ENCODE measurements at places on chromosomes 12 and 14.

GRCh38 chr12:65536351-65536750 lies 257.9 kb downstream of the MSRB3 start:
- no peak for DNase-seq

GRCh38 chr12:57489157-57489641 lies 1.3 kb downstream of the MARS1 start:
- no peak for DNase-seq

DNA sequence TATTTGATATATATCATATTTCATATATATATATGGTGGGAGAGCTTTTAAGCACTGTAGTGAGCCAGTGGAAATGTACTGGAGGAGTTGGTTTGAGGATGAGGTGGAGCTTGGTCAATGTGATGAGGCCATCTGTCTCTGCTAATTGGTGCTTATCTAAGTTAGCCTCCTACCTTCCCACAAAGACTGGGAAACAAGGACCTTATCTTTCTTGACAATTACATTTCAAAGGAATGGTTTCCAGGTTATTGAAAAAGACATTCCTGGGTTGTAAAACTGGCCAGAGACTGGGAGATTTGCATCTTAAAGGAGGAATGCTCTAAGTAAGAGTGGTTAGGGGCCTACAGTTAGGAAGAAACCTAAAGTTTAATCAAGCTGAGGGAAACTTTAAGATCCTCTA lies 212.8 kb upstream of the SYT1 start:
- no peak for DNase-seq

GRCh38 chr12:15863984-15864383 lies 18.2 kb upstream of the STRAP start:
- no peak for DNase-seq

- DNase-seq = no peak
Measured at GRCh38 chr14:97290977-97291376, 493.8 kb downstream of the VRK1 start.

DNA sequence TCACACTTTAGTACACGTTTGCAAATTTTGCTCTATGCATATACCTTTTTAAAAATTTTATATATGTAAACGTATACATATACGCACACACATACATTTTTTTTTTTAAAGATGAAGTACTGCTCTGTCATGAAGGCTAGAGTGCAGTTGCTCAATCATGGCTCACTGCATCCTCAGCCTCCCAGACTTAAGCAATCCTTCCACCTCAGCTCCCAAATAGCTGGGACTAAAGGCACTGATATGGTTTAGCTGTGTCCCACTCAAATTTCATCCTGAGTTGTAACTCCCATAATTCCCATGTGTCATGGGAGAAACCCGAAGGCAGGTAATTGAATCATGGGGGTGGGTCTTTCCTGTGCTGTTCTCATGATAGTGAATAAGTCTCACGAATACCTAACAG lies 220.8 kb upstream of the CAND1 start:
- no peak for DNase-seq

- DNase-seq = no peak
Measured at GRCh38 chr14:51395361-51395849, 155.4 kb downstream of the TMX1 start.

DNA sequence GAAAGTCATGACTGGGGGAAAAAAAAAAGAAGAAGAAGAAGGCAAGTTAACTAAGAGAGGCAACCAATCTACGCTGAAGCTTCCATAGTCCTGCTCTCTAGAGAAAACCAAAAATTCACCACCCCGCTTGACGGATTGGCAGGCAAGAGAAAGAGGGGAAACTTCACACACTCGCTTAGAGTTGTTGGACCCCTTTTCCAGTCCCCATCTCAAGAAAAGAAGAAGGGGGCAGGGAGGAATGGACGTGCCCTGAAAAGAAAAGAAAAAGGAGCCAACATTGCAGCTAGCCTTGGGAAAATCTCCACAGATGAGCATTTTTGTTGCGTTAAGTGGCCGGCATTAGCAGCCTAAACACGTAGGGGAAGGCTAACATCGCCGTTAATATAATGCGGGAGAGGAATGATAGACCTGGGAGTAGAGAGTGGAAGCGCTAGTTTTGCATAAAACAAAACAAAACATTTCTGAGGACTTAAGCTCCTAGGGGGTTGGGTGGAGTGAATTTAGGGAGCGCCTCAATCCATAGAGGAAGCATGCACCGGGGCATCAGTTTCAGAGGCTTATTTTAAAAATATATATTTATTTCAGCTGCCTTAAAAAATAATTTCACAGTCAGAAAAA lies 11.3 kb upstream of the FOXG1 start:
- no peak for DNase-seq

GRCh38 chr12:53862206-53862605 lies 76.4 kb upstream of the HOXC13 start:
- no peak for DNase-seq

DNA sequence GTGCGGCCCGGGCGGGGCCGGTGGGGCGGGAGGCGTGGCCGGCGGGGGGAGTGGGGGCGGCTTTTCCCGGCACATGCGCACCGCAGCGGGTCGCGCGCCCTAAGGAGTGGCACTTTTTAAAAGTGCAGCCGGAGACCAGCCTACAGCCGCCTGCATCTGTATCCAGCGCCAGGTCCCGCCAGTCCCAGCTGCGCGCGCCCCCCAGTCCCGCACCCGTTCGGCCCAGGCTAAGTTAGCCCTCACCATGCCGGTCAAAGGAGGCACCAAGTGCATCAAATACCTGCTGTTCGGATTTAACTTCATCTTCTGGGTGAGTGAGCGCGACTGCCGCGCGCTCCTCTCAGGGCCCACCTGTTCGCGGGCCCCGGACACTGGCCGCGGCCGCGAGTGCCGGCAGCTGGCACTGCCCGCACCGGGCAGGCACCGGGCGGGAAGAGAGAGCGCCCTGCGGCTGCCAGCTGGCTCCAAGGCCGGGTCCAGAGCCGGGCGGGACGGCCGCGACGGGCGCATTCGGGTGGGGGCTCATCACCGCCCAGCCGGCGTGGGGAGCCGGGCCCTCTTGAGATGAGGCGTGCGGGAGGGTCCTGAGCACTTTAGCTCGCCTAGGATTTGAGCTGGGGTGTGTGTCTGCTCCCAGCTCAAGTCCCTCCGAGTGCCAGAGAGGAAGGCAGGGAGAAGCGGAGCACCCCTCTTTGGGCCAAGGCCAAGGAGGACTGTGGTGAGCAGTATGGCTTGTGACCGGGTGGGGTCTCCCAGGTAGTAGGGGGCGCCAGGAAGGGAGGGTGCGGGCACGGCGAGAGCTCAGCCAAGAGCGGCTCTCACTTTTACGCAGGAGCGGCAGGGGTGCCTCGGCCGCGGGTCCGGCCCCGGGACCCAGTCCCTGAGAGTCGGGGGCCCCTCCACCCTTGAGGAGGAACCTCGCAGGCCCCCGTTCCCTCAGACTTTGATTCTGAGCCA lies at the start of gene CD9:
CD9 (plus strand) TSS at position 145 of the 957 bp plus-strand sequence; CDS start at position 245, 100 bp downstream.
- peak; percentile 56 for DNase-seq
